ENCODE measurements at places on chromosomes 1 and 21. TPM values are rescaled to one million over a fixed set of nuclear protein-coding genes. Genes with fewer than 3 reads are reported as not detected.

DNA sequence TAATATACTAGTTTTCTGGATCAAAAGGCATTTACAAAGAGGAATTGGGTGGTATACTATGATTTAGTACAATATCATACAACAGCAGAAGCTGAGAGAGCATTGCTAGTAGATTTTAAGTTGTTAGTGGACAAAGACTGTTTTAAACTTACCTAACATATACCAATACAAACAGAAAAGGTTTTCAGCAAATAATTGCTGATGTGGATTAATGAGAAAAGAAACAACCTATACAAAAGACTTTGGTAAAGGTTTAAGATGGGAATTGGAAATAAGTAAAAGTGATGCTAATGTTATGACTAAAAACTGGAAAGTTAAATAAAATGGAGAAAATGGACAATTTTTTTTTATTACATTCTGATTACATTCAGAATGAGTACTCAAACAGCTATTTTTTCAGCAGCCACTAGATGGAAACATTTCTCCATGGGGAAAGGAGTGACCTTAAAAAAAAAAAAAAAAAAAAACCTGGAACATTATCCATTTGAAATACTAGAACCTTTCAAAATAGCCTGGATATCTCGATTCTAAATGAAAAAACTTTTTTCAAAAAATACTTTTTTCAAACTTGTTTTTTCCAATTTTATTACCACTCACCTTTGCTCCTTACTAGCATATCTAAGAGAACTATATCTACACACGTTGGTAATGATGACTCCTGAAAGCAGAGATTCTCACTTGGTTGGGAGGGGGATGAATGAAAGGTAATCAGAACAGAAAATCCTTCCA is 55.4 kb downstream of the EPRS1 start:
- no peak for DNase-seq

GRCh38 chr1:151713874-151714273 is 2.7 kb downstream of the CELF3 start:
- no peak for DNase-seq

GRCh38 chr21:19998453-19998852 is 999.8 kb upstream of the NCAM2 start:
- no peak for DNase-seq

Gene IVL
- not detected for total RNA-seq
